Activated CD4-positive, CD25-positive, alpha-beta regulatory T cell treated with anti-CD3 and anti-CD28 coated beads, Interleukin-2, amount 50 U/mL, for 72 hours (primary cell): ENCODE measurements at places on chromosomes 7 and 10.

DNA sequence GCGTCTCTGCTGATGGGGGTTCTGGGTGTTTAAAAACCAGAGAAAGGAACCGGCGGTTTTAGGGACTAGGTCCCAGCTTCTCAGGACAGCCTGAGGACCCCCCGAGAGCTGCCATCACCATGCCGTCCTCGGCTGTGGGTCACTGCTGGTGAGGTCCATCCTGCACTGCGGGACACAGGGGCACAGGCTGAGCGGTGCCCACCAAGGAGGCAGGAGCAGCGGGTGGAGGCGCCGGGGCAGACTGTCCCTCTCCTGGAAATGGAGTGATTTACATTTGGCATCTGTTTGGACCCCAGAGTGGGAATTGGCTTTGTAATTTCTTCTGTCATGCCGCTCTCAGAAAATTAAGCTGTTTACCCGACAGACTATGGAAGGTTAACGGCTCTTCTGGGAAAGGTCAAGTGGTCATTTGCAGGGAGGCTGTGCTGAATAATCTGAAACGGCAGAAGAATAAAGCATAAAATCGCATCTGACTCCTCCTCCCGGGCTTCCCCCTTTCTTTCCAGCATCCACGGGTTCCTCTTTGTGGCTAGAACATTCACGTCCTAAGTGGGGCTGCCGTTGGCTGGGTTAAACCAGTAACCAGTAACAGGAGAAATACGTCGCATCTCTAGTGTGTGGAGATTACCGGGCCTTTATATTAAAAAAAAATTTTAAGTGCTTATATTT lies 31.7 kb downstream of the LHPP start:
- no peak for DNase-seq

DNA sequence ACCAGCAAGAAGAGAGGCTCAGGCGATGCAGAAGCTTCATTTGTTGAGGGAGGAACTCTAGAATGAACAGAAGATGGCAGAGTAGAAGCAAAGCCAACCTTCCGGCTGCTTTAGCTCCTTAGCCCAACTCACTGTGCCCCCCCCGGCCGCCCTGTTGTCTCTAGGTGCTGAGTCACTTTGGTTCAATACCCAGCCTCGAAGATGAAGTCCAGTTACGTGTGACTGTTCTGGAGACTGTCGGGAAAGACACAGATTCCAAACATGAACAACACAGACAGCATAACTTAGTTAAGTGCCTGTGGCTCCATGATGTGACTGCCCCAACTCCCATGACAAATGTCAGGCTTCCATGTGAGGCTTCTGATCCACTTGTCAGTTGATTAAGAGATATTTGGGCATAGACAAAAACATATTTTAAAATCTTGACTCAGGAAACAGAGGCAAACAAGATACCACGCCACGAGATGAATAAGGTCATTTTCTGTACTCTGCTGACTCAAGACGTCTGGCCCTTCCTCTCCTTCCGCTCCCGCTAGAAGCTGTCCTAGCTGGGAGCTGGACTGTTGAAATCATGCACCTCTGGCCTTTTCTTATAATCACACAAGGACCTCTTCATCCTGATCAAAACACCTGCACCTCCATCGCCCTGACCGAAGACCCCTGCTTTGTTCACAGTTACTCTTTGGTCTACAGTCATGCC lies 199.3 kb downstream of the FRMD4A start:
- DNase-seq = no peak

GRCh38 chr10:118771976-118772375 lies 17.2 kb upstream of the CACUL1 start:
- no peak for DNase-seq

DNA sequence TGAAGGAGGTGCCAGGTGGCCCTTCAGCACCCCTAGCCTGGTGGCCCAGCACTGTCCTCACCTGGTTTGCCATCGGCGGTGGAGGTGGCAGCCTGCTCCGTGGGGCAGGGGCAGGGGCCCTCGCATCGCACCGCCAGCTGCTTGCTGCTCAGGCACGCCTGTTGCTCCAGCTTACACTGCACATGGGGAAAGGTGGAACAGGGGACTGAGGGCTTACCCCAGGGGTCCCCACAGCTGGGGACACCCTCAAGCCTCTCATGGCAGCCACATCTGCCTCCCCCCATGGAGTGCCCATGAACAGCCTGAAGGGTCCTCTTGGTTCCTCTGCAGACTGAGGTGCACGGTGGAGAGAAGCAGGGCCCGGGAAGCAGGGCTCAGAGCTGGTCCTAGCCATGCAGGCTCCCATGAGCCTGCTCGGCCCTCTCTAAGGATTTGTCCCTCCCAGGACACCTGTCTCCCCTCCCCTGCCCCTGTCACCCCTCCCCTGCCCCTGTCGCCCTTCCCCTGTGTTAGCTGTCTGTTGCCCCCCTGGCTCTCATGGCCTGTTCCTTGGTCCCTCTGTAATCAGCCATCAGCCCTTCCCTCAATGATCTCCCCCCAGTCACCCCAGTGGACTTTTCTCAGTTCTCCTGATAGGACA lies 20.1 kb downstream of the SPOCK2 start:
- no peak for DNase-seq

DNA sequence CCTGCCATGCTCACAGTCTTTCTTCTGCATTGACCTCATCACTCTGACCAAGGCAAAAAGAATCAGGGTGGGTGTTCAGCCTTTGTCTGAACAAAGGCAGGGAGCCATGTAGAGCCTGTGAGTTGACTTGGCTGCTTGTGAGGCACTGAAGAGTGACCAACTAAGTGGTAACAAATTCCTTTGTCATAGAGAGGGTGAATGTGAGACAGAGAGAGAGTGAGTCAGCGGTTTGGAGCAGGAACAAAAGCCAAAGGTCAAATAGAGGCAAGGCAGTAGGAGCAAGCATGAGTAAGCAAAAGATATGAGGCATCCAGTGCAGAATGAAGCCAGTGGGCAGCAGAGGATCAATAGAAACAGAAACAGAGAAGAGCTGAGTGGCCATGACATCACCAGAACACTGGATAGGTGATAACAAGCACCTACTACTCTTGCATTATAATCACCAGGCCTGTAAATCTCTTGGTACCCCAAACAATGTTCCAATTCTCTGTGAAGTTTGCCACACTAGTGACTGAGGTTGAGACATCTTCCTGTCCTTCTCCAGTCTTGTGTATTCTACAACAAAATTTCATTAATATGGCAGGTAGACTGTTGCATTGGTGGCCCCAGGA lies 116.2 kb upstream of the LAMB4 start:
- DNase-seq = no peak

GRCh38 chr7:35523292-35523691 lies 171.6 kb downstream of the HERPUD2 start:
- no peak for DNase-seq

GRCh38 chr10:69692267-69692666 lies 62.2 kb downstream of the FAM241B start:
- no peak for DNase-seq

- DNase-seq = no peak
Measured at GRCh38 chr7:128053991-128054390, 22.8 kb upstream of the LRRC4 start.

DNA sequence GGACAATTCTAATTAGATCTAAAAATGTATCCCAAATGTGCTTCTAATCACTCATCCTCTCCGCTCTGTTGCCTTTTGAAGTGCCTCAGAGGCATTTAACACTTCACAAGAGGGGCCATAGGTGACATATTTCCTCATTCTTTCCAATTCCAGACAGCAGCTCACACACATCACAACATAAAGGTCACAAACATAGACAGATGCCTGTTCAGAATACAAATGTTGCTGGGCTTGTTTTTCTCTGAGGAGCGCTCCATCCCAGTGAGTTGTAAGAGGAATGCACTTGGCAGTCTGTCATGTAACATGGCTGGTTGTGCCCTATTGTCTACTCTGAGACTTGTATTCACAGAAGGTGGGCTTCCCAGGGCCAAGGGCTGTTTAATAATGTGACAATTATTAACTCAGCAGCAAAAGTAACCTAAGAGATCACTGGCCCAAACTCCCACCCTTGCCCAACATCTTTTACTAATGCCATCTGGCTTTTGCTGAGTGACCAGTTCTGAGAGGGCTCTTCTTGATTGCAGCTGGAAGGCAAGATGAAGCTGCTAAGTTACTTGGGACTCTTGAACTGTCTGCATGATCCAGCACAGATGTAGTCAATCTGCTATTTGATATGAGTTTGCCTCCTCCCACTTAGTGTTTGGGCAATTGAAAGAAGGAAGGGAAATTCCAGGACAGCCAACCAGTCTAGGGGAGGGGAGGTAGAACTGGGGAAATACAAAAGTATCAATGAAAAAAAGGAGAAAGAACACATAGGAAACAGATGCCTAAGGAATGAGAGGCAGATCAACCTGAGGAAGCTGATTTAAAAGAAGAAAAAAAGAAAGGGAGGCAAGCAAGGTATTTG lies 13.6 kb downstream of the PON2 start:
- DNase-seq = no peak
